Stimulated activated CD4-positive, alpha-beta T cell treated with anti-CD3 and anti-CD28 coated beads, Interleukin-15, amount 100 ng/mL, for 1 hour (primary cell): ENCODE measurements at places on chromosomes 3 and 15.

DNA sequence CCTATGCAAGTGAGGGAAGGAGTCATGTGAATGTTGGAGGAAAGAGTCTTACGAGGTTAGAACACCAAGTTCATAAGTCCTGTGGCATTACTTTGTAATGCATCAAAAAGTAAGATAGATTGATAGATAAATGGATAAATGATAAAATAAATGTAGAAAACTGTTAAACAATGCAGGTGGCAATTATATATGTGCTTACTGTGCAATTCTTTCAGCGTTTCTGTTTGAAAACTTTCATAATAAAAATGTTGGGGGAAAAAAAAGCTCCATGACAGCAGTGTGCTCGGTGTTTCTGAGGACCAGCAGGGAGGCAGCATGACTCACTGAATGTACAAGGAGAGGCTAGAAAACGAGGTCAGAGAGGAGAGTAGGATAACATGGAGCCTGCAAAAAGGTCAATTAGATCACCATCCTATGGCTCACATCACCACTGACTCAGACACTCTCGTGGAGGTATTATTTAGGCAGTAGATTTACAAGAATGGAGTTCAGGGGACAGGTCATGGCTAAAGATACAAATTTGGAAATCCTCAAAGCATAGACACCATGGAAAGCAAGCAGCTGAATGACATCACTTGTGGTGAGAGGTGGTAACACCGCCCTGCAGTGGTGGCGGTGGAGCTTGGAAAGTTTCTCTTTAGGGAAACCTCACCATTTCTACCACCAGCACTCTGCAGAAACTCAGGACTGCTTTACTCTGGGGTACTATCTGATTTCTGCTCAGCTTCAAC, 219.8 kb downstream of the CTNNB1 start:
- DNase-seq = no peak

GRCh38 chr15:52295421-52296001, at the start of gene MYO5C:
Gene MYO5C (minus strand): TSS chr15:52295804. CDS start chr15:52295636, 168 bp downstream.
- DNase-seq = no peak

DNA sequence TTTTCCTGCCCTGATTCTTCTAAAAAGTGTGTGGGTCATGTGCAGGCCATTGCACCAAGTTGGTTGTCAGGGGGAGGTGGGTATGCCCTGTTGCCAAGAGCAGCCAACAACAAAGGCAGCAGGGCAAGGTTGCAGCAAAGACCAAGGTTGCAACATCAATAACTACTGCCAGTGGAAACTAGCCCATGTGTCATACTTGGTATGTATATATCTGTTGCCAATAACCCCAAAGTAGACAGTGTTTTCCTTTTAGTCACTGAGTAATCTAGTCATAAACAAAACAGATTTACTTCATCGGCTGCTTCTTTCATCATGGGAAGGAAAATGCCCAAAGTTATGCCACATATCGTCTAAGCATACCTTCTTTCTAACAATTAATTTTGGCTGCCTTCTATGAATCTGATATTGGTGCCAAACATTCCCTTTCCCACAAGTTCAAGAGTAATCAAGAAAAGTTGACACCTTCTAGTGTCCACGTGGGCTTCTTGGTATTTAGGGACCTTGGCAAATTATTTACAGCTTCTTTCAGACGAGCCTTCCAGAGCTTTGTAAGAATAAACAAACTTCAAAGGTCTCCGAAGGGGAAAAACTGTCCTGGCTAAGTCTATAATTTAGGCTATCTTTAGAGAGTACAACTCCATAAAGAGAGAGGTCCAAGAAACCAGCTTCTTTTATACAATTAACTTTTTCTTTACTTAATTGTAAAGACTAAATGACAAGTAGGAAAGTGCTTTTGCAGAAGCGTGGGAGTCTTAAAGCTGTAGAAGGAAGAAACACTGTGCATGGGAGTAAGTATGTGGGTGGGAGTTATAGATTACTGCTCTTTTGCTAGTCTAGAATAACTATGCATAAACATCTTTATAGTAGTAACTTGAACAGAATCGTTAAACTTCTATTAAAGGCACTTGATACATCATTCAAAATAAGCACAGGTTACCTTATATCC, 10.0 kb upstream of the MBNL1 start:
- DNase-seq = peak; percentile 40

- DNase-seq = no peak
Measured at GRCh38 chr3:159892801-159893200, 95.8 kb upstream of the IL12A start.

DNA sequence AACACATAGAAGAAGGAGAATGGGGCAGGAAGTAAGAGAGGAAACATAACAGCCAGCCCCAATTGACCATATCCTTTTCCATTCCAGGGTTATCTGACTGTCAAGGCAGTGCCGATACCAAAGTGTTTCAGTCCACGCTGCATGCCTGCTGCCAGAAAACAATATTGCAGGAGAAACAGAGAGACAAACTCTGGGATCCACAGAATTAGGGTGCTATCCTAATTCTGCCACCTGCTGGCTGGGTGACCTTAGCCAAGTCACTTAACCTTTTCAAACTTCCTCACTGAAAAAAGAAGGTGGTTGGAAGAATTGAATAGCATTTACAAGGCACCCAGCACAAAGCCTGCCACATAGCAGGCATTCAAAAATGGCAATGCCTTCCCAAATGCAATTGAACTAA, 32.0 kb downstream of the GLB1 start:
- DNase-seq = no peak

- no peak for DNase-seq
Measured at GRCh38 chr15:62026487-62027262, 33.6 kb downstream of the VPS13C start.

DNA sequence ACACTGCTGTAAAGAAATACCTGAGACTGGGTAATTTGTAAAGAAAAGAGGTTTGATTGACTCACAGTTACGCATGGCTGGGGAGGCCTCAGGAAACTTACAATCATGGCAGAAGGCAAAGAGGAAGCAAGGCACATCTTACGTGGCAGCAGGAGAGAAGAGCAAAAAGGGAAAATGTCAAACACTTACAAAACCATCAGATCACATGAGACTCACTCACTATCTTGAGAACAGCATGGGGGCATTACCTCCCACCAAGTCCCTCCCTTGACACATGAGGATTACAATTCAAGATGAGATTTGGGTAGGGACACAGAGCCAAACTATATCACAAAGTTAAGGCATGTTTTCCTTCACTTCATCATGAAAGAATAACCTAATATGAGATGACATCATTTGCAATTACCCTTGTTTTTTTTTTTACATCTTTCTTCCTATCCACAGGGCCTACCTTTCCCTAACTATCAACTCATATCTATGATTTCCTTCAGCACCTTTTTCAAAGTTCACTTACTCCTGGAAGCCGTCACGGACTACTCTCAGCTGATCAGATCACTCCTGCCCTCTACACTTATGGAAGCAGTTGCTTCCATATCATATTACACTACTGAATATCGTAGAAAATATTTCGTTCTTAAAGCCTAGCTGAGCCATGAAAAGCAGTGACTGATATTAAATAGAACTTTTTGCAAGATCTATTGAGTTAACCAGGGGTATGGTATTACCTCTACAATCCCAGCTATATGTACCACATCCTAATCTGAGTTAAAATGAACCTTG, 25.5 kb upstream of the ATP8B4 start:
- DNase-seq = no peak

DNA sequence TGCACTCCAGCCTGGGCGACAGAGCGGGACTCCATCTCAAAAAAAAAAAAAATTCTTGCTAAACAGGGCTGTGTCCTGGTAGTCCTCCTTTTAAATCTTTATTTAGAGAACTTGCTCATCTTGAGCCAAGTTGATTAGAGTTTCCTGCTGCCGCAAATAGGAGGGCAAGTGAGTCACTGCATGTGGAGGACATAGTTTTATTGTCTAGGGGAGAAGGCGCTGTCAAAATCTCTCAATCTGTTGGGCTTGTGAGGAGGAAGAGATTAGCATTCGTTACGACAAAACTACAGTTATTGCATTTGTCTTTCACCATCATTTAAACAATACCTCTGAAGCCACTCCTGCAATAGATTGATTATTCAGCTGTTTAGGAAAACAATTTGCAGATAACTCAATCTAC, 11.5 kb downstream of the MUC4 start:
- no peak for DNase-seq

DNA sequence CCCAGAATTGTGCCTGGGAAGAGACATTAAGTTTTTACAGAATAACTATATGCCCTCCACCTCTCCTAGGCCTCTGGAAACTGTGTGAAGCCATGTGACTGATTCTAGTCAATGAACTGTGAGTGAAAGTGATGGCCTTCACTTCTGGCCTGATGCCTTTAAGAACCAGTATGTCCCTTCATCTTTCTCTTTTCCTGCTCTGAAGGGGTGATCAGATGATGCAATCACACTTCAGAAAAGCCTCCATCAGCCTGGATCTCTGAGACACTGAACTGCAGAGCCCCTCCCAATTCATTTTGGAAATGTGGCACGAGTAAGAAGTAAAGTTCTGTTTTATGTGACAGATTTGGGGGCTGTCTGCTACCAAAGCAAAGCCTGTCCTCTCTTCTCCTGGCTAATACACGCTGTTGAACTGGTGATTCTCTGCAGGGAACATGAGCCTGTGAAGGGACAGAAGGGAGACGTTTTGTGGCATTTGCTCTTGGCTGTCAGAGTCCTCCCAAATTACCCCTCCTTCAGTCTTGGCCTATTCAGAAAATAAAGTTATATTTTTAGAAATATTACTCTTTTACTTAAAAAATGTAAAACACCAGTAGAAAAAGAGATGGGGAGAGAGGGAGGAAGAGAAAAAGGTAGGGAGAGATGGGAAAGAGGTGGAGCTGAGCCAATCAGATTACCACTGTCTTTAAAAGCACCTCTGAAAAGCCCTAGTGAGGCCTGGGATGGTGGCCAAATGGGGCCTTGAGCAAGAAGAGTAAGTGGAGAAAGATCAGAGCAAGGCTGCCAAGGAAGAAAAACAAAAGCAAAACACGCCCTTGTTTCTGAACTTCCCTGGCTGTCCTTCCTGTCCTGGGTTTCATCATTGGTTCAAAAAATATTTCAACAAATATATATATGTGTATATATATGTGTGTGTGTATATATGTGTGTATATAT, 40.9 kb upstream of the RYK start:
- DNase-seq = no peak

DNA sequence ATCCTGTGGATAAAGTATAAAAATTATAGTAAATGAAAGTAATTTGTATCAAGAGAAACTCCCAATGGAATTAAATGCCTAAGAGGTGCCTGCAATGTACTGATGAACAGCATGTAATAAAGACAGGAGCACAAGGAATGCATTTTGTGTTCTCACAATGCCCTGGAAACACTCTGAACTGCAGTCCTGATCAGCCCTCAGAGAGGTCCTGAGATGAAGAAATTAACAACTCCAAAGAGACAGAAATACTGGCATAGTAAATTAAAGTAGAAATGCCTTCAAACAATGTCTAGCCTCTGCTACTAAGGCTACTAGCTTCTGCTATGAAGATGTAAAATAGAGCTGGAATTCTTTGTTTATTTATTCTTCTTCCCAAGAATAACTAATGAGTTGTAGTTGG, 59.9 kb downstream of the CFAP20DC start:
- no peak for DNase-seq

DNA sequence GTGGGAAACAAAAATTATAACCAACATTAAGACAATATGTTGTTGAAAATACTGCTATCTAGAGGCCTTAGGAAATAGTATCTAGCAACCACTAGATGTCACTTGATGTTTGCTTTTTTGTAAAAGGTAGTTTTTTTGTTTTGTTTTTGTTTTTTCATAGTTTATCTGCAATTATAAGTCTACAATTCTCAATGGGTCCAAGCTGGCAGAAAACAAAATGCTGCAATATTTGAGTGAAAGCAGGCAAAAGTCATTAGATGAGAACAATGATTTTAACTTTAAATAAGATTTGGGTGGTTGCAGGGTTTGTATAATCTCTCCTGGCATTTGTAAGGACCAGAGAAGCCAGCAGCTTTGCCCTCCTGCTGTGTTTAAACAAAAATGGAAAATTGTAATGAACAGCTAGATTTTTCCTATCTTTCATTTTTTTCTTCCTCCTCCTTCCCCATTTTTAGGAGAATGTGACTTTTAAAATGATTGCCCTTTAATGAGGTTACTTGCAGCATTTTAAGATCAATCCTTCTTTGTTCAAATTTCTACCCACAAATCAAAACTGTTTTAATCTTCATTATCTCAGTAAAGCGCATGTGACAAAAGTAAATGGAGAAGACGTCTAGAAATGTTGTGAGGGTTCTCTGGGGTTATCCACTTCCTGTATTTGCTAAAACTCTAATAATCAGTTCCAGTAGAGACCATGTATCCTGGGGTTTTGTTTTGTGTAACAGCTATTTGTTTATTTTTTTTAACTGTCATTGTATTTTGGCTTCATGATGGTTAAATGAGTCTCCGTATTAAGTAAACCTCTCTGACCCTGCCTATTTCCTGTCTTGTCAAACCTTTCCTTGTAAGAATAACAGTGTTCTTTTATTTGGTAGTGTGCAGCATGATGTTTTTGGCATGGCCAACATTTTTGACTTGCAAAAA, 27.3 kb downstream of the DUT start:
- no peak for DNase-seq

DNA sequence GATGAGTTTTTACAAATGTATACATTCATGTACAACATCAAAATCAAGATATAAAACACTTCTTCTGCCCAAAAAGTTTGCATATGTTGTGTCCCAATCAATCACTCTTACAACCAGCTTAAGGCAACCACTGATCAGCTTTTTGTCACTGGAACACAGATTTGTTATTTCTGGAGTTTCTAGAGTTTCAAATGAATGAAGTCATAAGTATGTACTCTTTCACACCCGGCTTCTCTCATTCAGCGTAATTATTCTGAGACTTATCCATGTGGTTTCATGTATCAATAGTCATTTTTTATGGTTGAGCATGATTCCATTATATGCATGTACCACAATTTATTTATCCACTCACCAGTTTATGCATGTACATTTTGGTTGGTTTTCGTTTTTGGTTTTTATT, 53.0 kb upstream of the CORO2B start:
- no peak for DNase-seq

DNA sequence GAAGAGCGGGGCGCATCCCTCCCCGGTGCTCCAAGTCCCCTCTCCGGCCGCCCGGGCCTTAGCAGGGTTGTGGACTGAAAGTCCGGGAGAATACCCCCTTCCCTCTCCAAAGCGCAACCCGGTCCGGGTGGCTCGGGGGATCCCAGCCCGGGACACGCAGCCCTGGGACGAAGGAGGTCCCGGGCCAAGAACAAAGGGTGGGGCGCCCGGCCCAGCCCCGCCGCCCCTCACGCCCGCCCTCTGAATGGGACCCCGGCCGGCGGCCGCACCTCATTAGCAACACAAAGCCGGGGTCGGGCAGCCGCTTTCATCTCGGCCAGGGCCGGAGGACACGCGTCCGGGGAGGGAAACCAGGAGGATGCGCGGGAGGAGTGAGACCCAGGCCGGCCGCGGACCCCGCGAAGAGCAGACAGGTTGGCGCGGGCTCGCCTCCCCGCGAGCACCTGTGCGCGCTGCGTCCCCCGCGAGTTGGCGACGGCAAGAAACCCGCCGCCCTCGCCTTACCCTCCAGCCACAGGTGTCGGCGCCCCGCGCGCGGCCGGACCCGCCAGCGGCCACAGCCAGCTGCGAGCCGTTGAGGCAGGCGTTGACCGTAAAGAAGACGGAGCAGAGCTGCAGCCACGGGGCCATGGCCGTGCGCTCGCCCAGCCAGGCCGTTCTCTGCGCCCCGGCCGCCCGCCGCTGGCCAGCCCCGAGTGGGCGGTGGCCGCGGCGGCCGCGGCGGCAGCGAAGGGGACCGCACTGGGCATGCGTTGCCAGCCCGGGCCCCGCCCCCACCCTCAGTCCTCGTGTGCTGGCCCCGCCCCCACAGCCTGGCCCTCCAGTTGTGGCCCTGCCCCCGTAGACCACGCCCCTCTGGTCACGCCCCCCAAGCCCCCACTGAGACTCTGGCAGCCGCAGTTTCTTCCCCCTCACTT, at the start of gene IL17RD:
Gene IL17RD, minus strand, starts transcription at position 697 of the 917 bp plus-strand sequence. Its CDS starts 67 bp downstream, at position 630.
- DNase-seq = peak; percentile 42
